Activated T-helper 1 cell treated with anti-CD3 and anti-CD28 coated beads, Interleukin-2, amount 50 U/mL, for 16 hours (primary cell): ENCODE measurements at places on chromosomes 7 and 10.

GRCh38 chr10:86596266-86596665 lies 58.1 kb upstream of the OPN4 start:
- DNase-seq, result no peak

DNA sequence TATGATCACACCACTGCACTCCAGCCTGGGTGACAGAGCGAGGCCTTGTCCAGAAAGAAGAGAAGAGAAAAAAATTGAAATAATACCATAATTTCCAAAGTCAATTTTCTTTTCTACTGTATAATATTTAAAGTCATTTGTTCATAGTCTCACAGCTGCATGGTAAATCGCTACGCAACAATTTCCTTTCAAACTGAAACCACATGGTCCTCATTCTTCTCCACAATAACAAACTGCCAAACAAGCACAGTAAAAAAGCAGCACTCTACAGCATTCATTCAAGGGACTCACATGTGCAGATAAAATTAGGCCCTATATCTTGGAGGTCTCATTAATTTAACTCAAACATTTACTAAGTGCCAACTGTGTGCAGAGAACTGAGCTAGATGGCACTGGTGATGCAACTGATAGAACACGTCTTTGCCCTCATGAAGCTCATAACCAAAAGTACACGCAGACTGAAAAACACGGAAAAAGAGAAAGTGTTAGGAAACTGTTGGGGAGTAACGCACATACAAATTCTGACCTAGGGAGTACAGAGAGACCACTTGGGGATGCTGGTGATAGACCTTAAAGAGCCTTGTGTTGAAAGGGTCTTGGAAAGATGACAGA lies 68.4 kb upstream of the SRRM3 start:
- DNase-seq, result no peak

DNA sequence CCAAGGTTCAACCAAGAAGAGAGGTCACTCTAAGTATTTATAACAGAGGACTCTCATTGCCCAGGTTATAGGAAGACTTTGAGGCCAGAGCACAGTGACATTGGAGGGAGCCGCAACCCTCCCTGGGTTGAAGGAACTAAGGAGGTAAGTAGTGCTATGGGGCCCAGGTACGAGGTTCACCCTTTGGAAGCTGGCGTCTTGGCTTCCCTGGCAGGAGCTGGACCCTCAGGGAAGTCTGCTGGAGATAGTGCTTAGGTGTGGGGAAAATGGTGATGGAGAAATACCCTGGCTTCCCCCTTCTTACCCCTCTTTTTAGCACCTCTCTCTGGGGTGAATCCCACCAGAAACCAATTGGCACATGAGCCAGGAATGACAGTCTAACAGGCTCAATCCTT lies 317.9 kb upstream of the ZNF32 start:
- no peak for DNase-seq

DNA sequence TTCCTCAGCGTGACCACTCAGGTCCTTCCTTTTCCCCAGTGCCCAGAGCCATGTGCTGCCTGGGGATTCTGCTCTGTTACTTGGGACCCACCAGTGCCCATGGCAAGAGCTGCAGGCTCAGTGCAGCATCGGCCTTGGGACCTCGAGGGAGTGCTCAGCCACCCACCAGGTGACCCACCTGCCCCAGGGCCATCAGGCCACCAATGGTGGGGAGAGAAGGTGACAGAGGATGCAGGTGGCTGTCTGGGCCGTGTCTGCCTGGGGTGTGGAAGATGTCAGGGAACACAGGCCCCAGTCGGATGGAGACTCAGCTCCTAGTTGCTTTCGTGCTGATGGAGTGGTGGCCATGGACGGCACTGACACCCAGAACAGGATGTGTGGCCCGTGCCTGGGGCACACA lies 104.7 kb upstream of the FAM20C start:
- DNase-seq, result no peak

DNA sequence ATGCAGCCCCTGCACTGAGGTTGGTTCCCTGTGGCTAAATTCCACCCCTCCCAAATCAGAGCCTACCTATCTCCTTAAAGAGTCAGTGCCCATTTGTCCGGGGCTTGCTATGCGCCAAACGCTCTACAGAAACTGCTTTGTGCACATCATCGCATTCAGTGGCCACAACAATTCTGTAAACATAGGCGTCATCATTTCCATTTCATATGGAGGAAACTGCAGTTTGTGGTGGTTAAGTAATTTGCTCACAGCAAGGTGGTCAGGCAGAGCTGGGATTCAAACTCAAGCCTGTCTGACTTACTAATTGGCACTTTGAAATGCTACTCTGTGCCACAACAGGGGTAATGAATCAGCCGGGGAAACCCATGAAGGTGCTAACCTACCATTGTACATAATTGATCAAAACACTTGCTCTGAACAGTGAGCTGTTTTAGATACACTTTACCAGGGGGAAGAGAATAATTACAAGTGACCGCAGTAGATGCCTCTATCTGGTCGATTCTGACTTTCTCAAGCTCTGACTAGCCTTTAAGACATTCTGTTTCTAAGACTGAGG lies 775.5 kb downstream of the LRMDA start:
- no peak for DNase-seq

GRCh38 chr7:38142736-38143135 lies 35.3 kb upstream of the STARD3NL start:
- no peak for DNase-seq

DNA sequence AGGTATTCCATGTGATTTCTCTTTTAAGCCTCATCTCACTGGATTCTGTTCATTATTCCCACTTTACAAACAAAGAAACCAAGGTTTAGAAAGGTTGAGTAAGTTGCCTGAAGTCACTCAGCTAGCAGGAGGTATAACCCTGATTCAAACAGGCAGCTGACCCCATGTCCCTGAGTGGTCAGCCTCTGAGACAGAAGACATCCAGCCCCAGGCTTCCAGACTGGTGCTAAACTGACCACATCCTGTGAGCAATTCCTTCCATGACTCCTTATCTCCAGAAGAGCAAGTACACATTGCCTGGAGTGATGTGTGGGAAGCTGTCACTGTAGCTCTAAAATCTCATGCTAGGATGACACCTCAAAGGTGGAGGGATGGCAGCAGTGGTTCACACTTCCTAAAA lies 3.7 kb downstream of the PLPP4 start:
- DNase-seq, result no peak

- DNase-seq, result no peak
These were observed 6.3 kb upstream of the TBX20 start for GRCh38 chr7:35260246-35260645.

DNA sequence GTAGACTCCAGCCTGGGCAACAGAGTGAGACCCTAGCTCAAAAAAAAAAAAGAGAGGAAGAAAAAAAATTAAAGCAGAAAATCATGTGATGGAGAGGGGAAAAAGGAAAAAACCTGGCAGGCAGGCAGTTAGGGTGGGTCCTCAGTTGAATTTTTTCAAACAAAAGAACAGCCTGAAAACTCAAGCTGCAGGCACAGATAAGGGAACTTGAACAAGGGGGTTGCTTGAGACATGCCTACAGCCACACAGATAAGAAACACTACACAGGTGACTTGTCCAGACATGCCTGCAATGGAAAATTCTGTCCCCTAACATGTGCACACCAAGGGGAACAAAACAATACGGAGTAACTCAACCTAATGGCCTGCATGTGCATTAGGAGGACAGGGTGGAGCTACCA lies 19.2 kb downstream of the VIM start:
- DNase-seq, result no peak

- no peak for DNase-seq
These were observed 58.3 kb downstream of the CDK13 start for GRCh38 chr7:40008223-40008815.

GRCh38 chr10:75746356-75746755 lies 314.9 kb downstream of the LRMDA start:
- DNase-seq, result no peak

DNA sequence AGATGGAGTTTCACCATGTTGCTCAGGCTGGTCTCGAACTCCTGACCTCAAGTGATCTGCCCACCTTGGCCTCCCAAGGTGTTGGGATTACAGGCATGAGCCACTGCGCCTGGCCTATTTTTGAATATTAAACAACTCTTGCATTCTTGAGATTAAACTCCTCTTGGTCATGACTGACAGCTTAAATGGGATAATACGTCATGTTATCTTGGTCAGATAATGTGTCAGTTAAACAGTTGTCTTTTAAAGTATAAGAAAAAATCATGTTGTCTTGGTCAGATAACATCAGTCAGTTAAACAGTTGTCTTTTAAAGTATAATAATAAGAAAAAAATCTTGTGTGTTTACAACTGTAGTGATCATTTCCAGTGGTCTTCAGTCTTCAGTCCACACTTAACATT lies 73.6 kb upstream of the SYPL1 start:
- no peak for DNase-seq

GRCh38 chr10:72065439-72066025 lies 22.8 kb downstream of the SPOCK2 start:
- no peak for DNase-seq

DNA sequence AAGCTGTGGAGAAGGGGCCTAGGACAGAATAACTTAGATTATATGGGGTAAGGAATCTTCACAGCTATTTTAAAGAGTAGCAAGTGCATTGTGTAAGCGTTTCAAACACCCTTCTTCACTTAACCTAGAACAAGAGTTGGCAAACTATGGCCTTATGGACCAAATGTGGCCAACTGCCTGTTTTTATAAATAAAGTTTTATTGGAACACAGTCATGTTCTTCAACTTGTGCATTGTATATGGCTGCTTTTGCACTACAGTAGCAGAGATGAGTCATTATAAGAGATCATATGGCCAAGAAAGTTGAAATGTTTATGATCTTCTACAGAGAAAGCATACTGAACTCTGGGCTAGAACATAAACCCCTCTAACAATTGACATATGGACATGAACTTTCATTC lies 187.8 kb downstream of the ETV1 start:
- DNase-seq, result no peak

DNA sequence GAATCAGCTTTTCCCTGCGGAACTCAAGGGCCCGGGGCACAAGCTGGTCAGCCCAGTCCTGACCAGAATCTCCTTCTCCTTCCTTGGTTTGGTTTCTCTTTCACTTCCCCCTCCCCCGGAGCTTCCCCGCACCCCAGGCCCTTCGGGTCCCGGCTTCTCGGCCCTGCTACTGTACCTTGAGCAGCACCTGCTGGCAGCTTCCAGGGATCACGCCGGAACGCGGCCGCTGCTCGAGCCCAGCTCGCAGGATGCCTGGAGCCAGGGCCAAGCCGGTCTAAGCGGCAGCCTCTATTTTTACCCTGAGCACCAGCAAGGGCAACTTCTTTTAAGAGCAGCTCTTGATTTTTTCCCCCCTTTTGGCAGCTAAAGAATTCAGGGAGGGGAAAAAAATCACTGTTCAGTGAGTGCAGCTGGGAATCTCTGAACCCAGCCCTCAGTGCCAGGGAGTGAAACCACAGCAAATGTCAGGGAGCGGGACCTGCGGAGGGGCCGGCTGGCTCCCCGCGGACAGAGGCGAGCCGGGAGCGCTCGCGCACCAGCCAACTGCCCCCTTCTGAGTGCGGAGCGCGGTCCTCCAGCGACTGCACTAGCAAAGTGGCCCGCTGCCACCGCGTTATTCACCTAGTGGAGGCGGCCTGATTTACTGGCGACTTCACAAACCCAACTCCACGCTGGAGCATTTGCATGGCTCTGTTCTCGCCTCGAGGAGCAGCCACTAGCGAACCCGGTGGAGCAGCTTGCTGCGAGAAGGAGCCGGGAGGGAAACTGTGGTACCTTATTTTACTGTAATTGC lies 2.4 kb upstream of the INHBA start:
- no peak for DNase-seq

DNA sequence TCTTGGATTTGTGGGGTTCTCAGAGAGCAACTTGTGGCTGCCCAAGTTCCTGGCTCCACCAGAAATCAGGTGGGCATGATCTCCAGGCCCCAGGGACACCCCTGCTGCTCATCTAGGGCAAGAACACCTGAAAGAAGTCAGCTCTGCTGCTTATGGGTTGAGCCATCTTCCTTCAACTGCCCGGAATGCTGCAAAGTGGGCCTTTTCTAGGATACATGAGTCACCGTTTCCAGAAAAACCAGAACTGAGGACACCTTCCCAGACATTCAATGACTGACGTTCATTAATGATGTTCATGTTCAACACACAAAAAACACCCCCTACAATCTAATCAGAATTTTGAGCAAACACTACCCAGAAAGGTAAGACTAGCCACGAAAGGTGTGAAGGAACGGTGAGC lies 98.0 kb downstream of the MAD1L1 start:
- DNase-seq, result no peak

DNA sequence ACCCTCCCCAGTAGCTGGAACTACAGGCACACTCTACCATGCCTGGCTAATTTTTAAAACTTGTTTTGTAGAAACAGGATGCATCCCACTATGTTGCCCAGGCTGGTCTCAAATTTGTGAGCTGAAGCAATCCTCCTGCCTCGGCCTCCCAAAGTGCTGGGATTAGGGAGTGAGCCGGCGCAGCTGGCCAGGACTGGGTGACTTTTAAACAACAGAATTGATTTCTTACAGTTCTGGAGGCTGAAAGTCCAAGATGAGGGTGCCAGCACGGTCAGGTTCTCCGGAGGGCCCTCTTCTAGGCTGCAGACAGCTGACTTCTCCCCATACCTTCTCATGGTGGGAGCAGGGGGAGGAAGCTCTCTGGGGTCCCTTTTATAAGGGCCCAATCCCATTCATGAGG lies 75.2 kb upstream of the CHST15 start:
- DNase-seq, result no peak

- DNase-seq, result no peak
These were observed 123.8 kb downstream of the SLC25A13 start for GRCh38 chr7:96198047-96198636.

- no peak for DNase-seq
These were observed 158.2 kb downstream of the ST7 start for GRCh38 chr7:117111535-117111934.

- no peak for DNase-seq
These were observed 906.2 kb downstream of the LRMDA start for GRCh38 chr10:76337641-76338040.

- no peak for DNase-seq
These were observed 23.3 kb downstream of the NPTX2 start for GRCh38 chr7:98640375-98640774.

DNA sequence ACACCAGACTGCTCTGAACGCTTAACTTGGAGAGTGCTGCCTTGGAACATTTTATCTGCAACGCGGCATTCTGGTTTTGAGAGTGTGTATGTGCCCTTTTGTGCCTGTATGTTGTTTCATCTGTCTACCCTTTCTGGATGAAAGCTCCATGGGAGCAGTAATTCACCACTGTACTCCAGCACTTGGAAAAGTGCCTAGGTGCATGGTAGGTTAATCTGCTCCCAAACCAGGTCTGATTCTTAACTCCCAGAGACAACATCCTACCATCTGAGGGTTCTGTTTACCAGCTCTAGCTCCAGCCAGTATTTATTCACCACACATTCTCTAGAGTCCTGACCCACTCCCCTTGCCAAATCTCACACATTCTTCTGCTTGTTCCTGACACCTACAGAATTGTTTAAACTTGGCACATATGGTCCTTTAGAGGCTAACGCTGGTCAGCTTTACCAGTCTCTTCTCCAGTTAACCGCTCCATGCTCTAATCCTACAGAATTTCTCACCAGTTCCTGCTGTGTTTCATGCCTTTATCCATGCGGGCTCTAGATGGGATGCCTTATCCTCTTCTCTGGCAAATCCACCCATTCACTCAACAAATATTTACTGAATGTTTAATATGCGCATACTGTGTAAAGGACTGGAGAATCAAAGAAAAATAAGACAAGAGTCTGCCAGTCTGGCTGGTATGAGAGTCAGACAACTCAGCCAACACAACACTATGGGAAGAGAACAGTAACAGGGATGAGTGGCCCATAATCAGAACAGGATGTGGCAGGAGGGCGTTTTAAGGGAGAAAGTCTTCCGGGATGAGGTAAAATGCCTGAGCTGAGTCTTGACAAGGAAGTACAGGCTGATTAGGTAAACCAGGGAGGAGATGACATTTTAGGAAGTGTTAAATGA lies 46.3 kb downstream of the MTPN start:
- no peak for DNase-seq

GRCh38 chr10:68301790-68302502 lies 29.9 kb upstream of the HNRNPH3 start:
- no peak for DNase-seq
